ENCODE measurements at places on chromosomes 7 and 10.

GRCh38 chr10:73838827-73839226 is 27.4 kb upstream of the NDST2 start:
- no peak for DNase-seq

DNA sequence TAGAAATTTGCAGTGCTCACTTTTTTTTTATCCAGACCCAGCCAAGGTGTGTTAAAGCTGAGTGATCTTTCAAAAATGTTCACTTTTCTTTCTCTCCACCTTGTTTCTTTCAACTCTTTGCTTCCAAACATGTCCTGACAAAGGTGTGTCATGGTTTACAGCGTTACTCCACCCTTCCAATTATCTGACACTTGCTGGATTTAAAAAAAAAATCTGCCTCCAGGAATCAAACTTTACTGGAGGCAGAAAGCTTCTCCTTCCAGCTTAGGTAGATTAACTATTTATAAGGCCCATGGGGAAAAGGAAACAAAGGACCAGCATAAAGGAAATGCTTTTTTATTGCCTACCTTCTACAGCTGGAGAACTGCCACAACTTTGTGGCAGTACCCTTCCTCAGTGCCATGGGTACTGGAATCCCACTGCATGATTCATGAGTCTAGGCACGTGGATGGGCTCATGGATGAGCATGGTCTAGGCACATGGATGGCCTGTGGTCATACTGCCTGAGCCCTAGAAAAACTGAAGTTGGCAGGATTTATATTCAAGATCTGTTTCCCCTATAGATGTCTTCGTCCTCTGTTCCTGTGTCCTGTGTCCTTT is at the start of gene COL17A1:
Gene COL17A1 (minus strand): TSS at position 80 of the 600 bp plus-strand sequence. CDS start 5,207 bp downstream, outside the sequence.
- no peak for DNase-seq

GRCh38 chr10:44473146-44473545 is 88.2 kb upstream of the CXCL12 start:
- no peak for DNase-seq

- DNase-seq: no peak
These were observed 54.4 kb downstream of the MCMBP start for GRCh38 chr10:119817991-119818888.

DNA sequence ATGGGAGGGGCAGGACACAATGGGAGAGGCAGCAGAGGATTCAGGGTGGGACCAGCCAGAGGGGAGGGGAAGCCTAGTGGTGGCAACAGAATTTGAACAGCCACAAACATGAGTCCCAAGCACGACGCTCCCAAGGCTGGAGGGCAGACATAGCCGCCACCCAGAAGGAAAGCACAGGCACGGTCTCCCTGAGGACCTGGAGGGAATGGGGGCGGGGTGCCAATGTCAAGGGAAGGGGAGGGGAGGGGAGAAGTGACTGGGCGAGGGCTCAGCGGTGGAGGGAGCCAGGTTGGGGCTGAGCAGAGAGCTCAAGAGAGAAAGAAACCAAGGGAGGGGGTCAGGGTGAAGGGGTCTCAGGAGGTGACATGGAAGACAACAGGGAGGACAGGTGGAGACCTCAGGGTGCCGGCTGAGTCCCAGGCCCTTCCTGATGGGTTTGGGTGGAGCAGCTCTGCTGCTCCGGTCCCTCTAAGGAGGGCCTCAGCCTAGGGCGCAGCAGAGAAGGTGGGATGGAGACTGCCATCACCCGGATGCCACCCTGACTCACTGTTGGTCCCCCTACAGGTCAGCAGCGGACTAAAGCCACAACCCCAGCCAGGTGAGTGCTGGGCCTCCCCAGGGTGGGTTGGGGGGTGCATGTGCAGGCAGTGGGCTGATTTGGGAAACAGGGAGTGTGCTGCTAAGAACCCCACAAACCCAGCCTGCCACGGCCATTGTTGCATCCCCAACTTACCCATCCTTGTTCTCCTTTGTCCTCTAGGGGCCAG is 24.2 kb downstream of the PILRA start:
- no peak for DNase-seq

GRCh38 chr7:93053209-93053948 is 64.4 kb downstream of the SAMD9 start:
- no peak for DNase-seq

DNA sequence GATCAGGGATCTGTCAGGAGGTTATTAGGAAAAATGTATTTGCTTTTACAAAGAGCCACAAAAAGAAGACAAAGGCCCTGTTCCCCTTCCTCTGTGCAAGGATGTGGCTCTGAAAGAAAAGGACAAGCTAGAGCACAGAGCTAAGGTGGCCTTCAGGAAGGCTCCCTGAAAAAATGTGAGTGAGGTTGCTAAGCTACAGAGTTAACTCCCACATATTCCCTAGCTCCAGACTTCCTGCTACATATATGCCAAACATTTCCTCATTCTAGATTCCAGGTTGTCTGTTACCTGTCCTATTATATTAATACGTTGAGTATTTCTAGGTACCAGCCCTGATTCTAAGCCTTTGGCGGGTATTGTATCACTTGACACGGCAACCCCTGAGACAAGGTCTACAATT is 369.0 kb downstream of the PARD3 start:
- no peak for DNase-seq

DNA sequence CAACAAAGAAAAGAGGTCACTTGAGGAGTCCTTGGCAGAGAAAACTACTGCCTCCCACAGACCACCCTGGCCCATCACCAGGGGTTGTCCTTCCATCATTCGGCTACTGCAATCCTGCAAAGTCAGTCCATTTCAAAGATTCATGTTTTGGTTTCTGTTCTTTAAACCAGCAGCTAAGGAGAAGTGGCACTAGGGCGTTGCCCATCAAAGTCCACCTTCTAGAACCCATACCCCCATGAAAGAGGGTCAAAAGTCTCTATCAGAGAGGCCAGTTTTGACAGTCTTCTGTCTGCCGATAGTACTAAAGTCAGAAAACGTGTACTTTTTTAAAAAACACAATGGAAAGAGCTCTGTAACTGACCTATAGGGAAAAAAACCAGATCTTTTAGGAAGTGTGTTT is 14.4 kb downstream of the CCDC6 start:
- no peak for DNase-seq
